ENCODE measurements at places on chromosomes 4 and X.

DNA sequence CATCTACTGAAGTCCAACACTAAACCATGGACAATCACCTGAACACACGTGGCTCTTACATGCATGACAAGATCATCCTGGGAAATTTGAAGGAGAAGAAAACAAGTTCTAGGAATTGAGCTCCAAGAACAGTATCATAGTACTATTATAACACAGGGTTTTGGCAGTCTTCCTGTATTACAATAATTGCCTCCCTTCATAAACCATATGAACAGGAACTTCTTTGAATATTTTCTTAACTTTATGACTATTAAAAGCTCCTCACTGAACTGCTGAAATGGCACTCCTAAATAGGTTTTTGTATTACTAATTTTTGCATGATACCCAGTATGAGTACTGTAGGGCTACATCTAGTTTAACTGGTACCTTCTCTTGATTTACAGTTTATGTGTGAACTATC lies 130.0 kb downstream of the ZAR1 start:
- ATAC-seq, result no peak

DNA sequence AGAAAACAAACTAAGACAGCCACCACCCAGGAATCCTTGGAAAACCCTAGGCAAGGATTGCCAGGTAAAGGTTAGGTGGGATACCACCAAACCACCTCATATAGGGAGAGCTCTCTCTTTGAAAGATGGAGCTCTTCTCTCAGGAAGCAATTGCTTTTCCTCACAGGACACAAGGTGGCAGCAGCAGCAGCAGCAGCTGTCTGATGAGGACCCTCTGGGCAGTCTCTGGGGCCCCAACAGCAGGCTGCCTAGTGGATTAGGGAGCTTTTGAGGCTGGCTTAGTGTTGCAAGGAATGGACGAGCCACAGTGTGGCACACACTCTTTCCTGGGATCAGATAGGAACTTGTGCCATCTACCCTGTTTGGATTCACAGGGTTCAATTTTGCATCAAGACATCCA lies 41.4 kb upstream of the CHRDL1 start:
- no peak for ATAC-seq

DNA sequence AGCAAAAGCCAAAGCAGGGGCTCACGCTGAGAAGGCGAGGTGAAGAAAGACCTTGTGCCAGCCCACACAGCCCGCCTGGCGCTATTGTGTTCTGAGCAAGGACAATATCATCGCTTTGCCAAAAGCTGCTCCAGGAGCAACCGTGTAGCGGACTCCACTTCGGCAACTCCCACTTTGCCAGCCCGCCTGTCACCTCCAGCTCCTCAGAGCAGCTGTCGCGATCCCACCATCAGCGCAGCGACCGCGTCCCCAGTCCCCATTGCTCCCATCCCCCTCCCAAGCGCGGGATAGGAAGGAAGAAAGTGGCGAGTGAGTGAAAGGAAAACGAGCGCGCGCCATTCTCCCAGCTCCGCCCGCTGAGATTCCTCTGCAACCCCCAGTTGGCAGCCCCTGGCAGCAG lies 759 bp downstream of the ZC4H2 start:
- ATAC-seq, result no peak

DNA sequence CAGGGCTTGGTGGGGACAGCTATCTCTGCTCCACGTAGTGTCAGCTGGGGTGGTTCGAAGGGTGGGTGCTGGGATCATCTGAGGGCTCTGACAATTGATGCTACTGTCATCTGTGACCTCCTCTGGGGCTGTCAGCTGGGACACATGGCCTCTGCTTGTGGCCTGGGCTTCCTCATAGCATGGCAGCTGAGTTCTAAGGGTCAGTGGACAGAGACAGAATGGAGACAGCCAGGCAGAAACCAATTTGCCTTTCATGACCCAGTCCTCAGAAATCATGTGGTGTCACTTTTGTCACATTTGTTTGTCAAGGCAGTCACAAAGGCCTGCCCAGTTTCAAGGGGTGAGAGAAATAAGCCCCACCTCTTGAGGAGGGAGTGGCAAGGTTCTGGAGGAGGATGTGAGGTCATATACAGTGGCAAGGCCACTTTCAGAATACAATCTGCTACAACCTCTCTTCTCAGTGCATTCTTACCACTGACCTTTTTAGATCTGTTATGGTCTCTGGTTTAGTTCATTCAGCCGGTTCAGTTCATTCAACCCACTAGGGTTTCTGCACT lies 103.6 kb upstream of the BCOR start:
- ATAC-seq, result peak; percentile 38

DNA sequence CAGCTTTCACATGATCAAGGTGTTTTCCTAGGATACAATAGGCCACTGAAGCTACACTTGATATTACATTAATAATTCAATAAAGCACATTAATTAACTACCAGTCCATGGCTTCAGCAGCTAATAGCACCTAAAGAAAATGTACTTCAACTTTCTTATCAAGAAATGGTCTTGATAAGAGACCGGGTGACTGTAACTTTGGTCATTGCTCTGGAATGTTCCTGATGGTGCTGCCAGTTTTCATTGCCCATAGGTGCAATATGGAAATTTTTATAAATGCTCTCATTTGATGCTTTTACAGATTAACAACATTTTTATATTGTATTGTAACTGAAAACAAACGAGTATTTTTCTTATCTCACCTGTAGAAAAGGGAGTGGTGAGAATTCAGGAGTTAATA lies 165.4 kb downstream of the SHROOM3 start:
- ATAC-seq, result no peak

GRCh38 chrX:118448273-118448783 lies 47.3 kb upstream of the DOCK11 start:
- ATAC-seq, result no peak

GRCh38 chrX:132442691-132443090 lies 46.1 kb downstream of the MBNL3 start:
- no peak for ATAC-seq

GRCh38 chrX:14673236-14673635 lies 143.9 kb downstream of the GLRA2 start:
- ATAC-seq, result no peak

GRCh38 chr4:38662522-38663089 lies 1.4 kb upstream of the KLF3 start:
- ATAC-seq, result no peak

DNA sequence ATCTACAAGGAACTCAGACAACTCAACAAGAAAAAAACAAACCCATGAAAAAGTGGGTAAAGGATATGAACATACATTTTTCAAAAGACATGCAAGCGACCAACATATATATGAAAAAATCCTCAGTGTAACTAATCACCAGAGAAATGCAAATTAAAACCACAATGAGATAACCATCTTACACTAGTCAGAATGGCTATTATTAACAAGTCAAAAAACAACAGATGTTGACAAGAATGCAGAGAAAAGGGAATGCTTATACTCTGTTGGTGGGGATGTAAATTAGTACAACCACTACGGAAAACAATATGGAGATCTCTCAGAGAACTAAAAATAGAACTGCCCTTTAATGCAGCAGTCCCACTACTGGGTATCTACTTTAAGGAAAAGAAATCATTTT lies 12.1 kb downstream of the NIPAL1 start:
- no peak for ATAC-seq

- ATAC-seq, result no peak
These were observed 152.7 kb downstream of the ANTXR2 start for GRCh38 chr4:79920163-79920853.

- ATAC-seq, result no peak
These were observed 802 bp downstream of the COX18 start for GRCh38 chr4:73068491-73069337.

- peak; percentile 95 for ATAC-seq
These were observed 178.0 kb downstream of the PPP3CA start for GRCh38 chr4:101169044-101170014.

Data from esophagus mucosa (tissue), 1 donor.